ENCODE measurements at places on chromosomes 5 and 9.

- no peak for DNase-seq
Observed at GRCh38 chr9:28651050-28651722, 1077.9 kb upstream of the C9orf72 start.

DNA sequence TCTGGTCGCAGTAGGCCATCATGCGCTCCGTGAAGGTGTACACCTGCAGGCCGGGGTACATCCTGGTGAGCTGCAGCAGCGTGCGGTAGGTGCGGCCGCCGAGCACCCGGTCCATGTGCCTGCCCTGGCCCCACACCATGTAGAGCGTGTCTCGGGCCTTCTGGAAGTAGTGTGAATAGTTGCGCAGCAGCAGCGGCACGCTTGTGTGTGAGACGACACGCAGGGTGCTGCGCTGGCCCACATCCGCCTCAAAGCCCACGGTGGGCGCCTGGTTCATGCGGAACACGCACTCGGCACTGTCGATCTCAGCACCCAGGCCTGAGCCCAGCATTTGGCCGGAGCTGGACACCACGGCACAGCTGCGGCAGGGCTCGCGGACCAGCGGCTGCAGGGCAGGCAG is 4.5 kb downstream of the ST6GALNAC4 start:
- DNase-seq, result no peak

DNA sequence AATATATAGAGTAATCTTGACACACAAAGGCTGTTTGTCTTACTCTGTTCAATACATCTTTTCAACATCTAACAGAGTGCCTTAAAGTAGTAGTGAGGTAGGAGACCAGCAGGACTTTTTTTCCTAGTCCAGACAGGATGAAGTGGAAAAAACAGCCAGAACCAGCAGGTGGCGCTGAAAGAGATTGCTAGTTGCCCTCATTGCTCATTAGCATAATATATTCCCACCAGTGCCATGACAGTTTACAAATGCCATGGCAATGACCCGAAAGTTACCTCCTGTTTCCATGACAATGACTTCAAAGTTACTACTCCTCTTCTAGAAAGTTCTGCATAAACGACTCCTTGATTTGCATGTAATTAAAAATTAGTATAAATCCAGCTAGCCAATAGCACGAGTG is 387.4 kb downstream of the ACTL7B start:
- peak; percentile 82 for DNase-seq

DNA sequence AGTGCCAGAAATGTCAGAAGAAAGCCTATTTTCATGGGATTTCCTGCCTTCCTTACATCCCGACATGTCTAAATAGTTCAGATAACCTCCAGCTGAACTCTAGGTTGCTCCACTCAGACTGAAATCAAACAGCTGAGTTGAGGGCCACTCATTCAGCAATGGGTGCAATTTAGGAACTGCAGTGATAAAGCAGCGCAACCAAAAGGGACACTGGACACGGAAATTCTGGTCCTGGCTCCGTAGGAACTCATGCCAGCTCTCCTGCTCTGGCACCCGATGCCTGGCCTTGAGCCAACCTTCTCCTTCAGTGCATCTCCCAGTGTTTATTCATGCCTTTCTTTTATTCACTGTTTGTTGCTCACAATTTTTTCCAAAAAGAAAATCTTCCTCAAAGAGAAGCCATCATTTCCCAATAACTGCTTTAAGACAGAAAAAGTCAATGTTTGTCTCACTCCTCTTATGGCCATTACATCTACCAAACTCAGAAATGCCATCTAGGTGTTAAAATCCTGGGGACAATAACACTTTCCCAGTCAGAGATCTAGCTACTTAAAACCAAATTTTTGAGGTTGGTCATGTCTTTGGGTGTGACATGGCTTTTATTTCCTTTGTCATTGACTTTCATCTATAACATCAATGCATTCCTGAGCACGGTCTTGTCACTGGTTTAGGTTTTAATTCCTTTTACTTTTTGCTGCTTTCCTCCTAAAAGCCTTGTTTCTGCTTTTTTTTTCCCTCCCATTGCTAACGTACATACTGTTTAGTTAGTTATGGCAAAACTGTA is 126.9 kb downstream of the PDE4D start:
- DNase-seq, result no peak

GRCh38 chr5:53327811-53328334 is 152.6 kb upstream of the FST start:
- no peak for DNase-seq

- no peak for DNase-seq
Observed at GRCh38 chr5:134892282-134892681, 12.6 kb upstream of the PCBD2 start.

DNA sequence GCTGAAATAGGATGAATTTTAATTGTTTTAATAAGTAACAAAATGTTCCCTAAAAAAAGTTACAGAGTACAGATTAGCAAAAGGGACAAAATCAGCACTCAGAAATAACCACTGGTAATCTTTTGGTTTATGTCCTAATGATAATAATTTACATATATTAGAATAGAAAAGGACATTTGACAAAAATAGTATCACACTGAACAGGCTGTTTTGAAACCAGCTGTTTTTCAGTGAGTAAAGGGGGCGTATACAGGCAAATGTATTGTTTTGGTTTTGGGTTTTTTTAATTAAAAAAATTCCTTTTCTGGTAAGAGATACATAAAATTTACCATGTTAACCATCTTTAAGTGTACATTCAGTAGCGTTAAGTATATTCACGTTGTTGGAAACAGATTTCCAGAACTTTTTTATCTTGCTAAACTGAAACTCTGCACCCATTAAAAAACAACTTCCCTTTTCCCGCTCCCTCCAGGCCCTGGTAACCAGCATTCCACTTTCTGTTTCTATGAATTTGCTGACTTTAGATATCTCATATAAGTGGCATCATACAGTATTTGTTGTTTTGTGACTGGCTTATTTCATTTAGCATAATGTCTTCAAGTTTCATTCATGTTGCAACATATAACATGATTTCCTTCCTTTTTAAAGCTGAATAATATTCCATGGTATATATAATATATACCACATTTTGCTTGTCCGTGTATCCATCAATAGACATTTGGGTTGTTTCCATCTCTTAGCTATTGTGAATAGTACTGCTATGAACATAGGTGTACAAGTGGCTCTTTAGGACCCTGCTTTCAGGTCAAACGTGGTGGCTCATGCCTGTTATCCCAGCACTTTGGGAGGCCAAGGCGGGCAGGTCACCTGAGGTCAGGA is 20.6 kb upstream of the LARP1 start:
- DNase-seq, result no peak

GRCh38 chr5:76038212-76038611 is 45.0 kb upstream of the SV2C start:
- DNase-seq, result no peak

DNA sequence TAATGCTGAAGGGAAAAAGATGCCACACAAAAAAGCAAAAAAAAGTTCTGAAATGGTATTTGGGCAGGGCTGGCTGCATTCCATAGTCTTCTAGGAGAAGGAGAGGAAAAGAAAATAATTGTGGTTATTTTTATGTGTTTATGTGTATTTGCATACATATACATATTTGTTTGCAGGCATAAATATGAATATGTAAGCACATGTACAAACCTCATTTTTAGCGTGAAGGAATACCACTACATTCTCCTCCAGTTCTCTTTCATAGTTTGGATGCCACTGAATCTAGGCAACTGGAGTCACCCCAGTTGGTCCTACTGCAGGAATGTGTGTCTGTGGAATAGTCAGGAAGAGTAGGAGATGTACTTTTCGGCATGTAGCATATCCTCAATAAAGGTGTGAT is 181.1 kb downstream of the YTHDC2 start:
- no peak for DNase-seq

- DNase-seq, result no peak
Observed at GRCh38 chr9:124468061-124468740, 17.9 kb downstream of the ADGRD2 start.

DNA sequence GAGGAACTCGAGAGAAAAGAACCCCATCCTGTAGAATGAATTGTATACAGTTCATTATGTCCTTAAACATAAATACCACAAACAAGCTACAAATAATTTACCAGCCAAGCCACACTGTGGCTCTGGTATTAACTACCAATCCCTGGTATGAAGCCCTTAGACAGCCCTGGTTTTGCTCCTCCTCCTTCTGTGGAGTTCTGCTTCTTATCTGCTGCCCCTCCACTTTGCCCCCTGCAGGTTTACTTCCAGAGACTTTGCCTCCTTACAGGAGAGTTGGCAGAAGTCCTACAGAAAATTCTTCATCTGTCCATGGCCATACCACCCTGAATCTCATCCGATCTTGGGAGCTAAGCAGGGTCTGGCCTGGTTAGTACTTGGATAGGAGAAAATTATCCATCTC is 219.8 kb downstream of the ACTL7B start:
- peak; percentile 52 for DNase-seq

- peak; percentile 36 for DNase-seq
Observed at GRCh38 chr9:125479846-125480615, 218.4 kb downstream of the GAPVD1 start.

- DNase-seq, result no peak
Observed at GRCh38 chr9:107584186-107584585, 94.6 kb upstream of the KLF4 start.

Data from GM23338 (cell line).